ENCODE measurements at places on chromosomes 1 and 21.

DNA sequence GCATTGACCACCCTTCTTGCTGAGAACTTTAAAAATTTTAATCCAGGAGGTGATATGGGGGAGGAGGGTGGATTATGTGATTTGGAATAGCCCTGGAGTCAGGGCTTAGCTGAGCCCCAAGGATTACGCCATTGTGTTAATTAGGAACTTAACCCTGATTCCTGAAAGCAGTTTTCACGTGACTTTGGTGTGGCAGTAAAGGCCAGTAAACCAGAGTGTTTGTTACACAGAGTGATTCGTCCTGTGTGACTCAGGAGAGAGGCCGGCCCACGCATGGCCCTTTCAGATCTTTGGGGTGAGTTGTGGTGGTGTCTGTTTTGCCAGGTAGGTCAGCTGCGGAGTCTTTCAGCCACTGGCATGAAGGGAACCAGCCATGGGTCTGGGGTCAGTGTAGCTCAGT, 107.6 kb downstream of the NOS1AP start:
- no peak for DNase-seq

DNA sequence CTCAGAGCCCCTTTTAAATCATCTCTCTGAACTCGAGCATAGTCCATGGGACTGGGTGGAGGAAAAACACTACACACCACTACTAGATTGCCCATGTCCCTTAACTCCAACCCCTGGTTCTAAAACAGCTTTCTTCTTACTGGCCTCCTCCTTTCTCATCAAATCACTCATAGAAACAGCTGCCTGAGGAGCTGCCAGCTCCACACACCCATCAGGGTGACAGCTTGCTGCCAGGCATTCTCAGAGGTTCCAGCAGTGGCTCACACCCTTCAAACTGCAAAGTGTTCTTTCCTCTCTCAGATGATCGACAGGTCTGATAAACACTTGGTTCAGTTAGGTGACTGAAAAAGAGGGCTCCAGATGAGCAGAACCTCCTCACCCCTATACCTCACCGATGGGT, 543.0 kb upstream of the PLXNA2 start:
- no peak for DNase-seq

- no peak for DNase-seq
Observed at GRCh38 chr1:20047096-20047495, 22.9 kb upstream of the PLA2G5 start.

GRCh38 chr21:44319407-44320065, 19.7 kb downstream of the CFAP410 start:
- DNase-seq: no peak

DNA sequence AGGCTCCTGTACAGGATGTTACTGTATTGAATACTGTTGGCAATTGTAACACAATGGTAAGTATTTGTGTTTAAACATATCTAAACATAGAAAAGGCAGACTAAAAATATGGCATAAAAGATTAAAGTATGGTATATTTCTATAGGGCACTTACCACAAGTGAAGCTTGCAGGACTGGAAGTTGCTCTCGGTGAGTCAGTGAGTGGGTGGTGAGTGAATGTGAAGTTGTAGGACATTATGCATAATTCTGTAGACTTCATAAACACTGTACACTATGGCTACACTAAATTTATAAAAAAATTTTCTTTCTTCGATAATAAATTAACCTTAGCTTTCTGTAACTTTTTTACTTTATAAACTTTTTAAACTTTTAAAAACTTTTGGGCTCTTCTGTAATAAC, 13.7 kb upstream of the TRIM62 start:
- no peak for DNase-seq

GRCh38 chr1:113811888-113812660, at the start of gene RSBN1:
TSS of gene RSBN1 (minus strand) at chr1:113812476. CDS start at chr1:113812412, 64 bp downstream.
- DNase-seq: peak; percentile 100

GRCh38 chr1:205370780-205371179, 14.1 kb upstream of the KLHDC8A start:
- no peak for DNase-seq

GRCh38 chr1:50109647-50110075, 941 bp downstream of the ELAVL4 start:
- DNase-seq: peak; percentile 13

DNA sequence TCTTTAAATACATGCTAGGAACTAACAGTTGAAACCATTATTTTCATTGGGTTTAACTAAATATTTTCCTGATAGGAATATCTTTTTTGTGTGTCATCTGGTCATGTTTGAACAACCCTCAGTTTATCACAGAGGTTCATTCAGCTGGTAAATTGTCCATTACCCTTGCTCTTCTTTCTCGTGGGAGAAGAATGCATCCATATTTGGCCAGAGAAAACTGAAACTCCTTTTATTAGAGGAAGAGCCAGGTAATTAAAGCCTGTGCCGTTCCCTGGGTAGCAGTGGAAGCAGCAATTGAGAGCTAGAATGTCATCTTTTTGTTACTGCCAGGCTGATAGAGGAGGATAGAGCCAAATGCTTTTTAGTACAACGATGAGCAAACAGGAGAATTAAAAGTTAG, 587.2 kb upstream of the ZRANB2 start:
- DNase-seq: peak; percentile 49

GRCh38 chr1:32014199-32014947, 705 bp downstream of the KHDRBS1 start:
- DNase-seq: peak; percentile 47

GRCh38 chr1:218878369-218878768, 295.3 kb upstream of the LYPLAL1 start:
- peak; percentile 25 for DNase-seq

- DNase-seq: no peak
Observed at GRCh38 chr1:36432616-36433015, 17.6 kb downstream of the OSCP1 start.

- DNase-seq: no peak
Observed at GRCh38 chr1:229436201-229436600, 2.3 kb upstream of the ACTA1 start.

DNA sequence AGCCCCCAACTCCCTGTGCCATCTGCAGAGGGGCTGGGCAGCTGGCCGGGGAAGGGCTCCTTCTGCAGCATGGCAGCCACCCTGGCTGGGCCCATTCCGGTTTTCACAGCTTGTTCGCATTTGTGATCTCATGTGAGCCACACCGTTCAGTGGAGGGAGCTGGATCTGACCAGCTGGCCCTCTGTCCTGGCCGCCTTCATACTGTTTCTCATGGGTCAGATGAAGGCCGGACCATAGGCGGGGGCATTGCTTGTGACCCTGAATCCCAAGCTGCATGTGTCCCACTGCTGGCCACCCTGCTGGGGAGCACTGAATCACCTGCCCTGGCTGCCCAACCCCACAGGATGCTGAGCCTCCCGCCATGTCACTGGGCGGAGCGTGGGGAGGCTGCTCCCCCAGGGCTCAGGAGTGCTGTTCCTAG, 36.4 kb upstream of the PRSS38 start:
- no peak for DNase-seq

GRCh38 chr1:114061121-114061830, 82.0 kb downstream of the OLFML3 start:
- DNase-seq: no peak

GRCh38 chr1:74247881-74248528, 12.8 kb downstream of the TNNI3K start:
- no peak for DNase-seq

DNA sequence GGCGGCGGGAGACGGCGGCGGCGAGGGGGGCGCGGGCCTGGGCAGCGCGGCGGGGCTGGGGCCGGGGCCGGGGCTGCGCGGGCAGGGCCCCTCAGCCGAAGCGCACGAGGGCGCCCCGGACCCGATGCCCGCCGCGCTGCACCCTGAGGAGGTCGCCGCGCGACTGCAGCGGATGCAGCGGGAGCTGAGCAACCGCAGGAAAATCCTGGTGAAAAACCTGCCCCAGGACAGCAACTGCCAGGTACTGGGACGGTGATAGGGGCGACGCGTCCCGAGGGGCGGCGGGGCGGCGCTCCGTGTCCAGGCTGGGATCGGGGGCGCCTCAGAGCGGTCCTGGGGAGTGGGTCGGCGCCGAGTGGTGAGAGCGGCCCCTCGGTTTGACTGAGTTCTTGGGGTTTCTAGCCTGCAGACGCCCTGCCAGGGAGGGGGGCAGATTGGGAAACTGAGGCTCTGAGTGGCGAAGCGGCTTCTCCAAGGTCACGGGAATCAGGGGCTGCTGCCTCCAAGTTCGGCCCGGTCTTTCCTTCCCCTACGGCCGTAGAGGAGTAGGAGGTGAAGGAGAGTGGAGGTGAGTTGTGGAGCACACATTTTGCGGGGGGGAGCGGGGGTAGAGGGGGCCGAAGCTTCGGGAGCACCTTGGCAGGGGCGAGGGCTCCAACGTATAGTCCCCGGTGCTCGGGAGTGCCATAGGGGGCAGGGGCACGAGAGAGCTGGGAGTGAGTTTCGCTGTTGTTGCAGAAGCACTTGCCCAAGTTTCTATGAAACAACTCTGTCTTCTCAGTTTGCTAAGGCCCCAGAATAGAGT, 508 bp downstream of the RAVER2 start:
- peak; percentile 31 for DNase-seq

- DNase-seq: no peak
Observed at GRCh38 chr1:21536218-21536617, 27.0 kb downstream of the ALPL start.

DNA sequence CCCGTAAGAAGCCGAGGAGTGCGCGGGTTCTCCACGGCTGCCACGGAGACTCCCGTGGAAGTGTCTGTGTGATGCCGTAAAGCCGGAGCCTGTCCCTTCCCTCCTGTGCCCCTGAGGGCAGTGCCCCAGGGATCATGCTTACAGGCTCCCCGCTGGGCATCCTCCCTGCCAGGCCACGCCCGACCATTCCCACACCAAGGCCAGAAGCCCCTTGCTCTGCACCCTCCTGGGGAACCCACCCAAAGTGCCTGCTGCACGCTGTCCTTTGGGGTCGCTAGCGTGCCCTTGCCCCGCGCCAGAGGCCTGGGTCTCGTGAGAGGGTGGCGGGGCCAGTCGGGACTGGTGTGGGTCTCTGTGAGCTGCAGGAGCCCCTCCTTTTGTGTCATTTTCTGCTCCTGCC, 228.5 kb upstream of the C1orf174 start:
- no peak for DNase-seq

DNA sequence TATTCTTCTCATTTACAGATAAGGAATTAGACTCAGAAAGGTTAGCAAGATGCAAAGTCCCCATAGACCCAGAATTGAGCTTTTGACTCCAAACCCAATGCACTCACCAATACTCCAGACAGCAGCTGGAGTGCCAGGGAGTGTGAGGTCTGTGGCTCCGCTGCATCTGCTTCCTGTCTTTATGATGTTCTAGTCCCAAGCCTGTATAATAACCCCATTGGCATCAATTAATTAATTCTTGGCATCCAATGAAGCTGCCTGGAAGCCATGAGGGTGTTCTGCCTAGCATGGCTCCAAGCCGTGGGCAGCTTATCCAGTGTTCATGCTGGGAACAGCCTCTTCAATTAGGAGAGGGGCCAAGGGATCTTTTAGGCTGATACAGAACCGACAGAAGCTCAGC, 188.7 kb downstream of the GIPC2 start:
- DNase-seq: no peak

- DNase-seq: no peak
Observed at GRCh38 chr1:99858286-99858685, 8.1 kb downstream of the AGL start.

DNA sequence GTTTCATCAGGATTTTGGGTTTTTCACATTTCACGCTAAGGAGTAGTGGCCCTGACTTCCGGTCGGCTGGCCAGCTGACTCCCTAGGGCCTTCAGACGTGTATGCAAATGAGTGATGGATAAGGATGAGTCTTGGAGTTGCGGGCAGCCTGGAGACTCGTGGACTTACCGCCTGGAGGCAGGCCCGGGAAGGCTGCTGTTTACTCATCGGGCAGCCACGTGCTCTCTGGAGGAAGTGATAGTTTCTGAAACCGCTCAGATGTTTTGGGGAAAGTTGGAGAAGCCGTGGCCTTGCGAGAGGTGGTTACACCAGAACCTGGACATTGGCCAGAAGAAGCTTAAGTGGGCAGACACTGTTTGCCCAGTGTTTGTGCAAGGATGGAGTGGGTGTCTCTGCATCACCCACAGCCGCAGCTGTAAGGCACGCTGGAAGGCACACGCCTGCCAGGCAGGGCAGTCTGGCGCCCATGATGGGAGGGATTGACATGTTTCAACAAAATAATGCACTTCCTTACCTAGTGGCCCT, 23.1 kb upstream of the TNFRSF1B start:
- DNase-seq: peak; percentile 91

DNA sequence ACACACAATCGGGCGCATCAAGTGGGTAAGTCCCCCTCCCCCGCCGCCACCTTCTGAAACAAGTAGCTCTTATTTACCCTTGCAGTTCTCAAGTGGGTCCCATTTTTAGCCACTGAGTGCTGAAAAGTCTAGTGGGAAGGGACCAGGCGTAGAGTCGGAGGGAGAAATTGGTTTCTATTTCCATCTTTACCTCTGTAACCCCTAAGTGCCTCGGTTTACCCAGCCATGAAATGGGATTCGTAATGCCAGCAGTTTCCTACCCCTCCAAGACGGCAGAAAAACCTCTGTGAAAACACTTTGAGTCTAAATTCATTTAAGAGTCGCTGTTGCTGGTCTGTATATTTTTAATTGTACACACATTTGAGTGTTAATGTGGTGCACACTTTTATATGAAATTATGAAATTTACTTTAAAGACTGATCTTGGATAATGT, 928 bp downstream of the TLCD4 start:
- DNase-seq: no peak

DNA sequence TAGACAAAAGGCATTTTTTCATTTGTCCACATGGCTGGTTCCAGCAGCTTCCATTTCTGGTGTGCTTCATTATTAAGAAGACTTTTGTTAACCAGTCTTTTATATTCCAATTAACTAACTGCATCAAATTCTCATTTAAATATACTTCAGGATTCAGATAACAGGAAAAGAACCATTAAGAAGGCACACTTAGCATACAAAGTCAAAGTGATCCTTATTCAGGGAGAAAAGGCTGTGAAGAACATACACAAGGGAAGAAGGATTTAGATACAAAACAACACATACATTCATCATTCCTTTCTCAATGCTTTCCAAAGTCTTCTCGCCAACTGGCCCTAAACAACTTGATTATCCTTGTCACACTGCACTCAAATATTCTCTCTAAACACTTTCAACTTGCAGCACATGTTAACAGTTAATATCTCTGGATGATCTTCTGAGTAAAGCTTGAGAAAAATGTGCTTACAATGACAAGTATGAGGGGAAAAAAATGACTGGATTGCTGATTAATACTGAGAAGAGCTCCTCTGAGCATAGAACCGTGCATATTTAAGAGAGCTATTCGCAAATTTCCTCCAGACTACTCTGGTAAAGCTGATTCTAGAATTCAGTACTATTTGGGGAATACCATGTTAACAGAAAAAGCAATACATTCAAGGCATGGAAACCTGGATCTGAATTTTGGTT, 225.2 kb upstream of the TNR start:
- peak; percentile 80 for DNase-seq

GRCh38 chr1:97245682-97246081, 524.1 kb downstream of the PTBP2 start:
- DNase-seq: no peak

GRCh38 chr1:10693497-10694273, 102.8 kb downstream of the CASZ1 start:
- DNase-seq: peak; percentile 23
